Endodermal cell (in vitro differentiated cells): ENCODE measurements at places on chromosomes 1 and 21. TPM values are rescaled to one million over a fixed set of nuclear protein-coding genes. Genes with fewer than 3 reads are reported as not detected.
A peak's percentile ranks its signal among the peaks of the same experiment; 100 is the strongest.

GRCh38 chr1:64484651-64485050 lies 14.7 kb downstream of the CACHD1 start:
- H3K27ac ChIP-seq = no peak overlapping the region
- DNase-seq = no peak
- H3K4me3 ChIP-seq = no peak overlapping the region
- peaks cover 10% of the 10 kb centered on the region for H3K4me1 ChIP-seq

OR6N1 gene
- total RNA-seq = not detected in 3 replicates

PHLDA3 gene
- 9.6 to 16.1 TPM (median 10.0 TPM) in 3 replicates for total RNA-seq

CD53 gene
- total RNA-seq = not detected in 3 replicates

CASQ2 gene
- total RNA-seq = 0.14 TPM in 1 of 2 replicates, not detected in the other

S100A4 gene
- total RNA-seq = 3.6 to 6.2 TPM (median 6.0 TPM) in 3 replicates

- H3K36me3 ChIP-seq = no peaks in the 10 kb centered on the region
- no peak overlapping the region for H3K4me3 ChIP-seq
- H3K27me3 ChIP-seq = no peaks in the 10 kb centered on the region
These were observed 96.6 kb upstream of the ETV3 start for GRCh38 chr1:157234705-157235273.

GRCh38 chr21:26795866-26796329 lies 49.3 kb downstream of the ADAMTS1 start:
- no peaks in the 10 kb centered on the region for H3K36me3 ChIP-seq
- DNase-seq = no peak
- no peak overlapping the region for H3K4me3 ChIP-seq
- peak overlapping the region; percentile 30 for H3K27ac ChIP-seq

GRCh38 chr1:115840605-115841460 lies at the start of gene NHLH2:
Gene NHLH2 (minus strand): TSS chr1:115841126. CDS start chr1:115838372, 2,754 bp downstream.
- DNase-seq = no peak
- H3K27me3 ChIP-seq = peaks cover 41% of the 10 kb centered on the region
- H3K27ac ChIP-seq = no peak within 1 kb of the TSS
- peak within 1 kb of the TSS; percentile 84 for H3K4me3 ChIP-seq
- no peaks in the 10 kb centered on the region for H3K4me1 ChIP-seq
- no peaks in the 10 kb centered on the region for H3K36me3 ChIP-seq

DNA sequence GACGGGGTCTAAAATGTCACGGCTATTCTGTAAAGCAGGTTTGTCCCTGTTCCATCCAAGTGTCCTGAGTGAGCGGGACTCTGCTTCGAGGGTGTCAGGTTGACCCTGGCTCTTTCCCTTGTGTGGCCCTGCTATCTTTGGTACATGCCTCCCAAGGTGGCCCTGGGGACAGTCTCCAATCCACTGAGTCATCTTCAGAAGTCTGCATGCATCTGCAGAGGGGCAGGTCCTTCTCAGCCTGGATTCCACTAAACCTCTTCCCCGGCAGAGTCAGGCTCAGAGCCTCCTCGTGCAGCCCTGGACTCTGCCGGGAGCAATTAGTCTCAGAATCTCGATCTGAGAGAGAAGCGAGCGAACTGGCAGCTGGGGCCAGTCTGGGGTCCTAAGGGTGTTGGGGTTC lies 50.1 kb upstream of the KCNJ15 start:
- DNase-seq = no peak
- H3K4me3 ChIP-seq = no peak overlapping the region
- H3K27ac ChIP-seq = no peak overlapping the region
- no peaks in the 10 kb centered on the region for H3K4me1 ChIP-seq
- no peaks in the 10 kb centered on the region for H3K27me3 ChIP-seq

DNA sequence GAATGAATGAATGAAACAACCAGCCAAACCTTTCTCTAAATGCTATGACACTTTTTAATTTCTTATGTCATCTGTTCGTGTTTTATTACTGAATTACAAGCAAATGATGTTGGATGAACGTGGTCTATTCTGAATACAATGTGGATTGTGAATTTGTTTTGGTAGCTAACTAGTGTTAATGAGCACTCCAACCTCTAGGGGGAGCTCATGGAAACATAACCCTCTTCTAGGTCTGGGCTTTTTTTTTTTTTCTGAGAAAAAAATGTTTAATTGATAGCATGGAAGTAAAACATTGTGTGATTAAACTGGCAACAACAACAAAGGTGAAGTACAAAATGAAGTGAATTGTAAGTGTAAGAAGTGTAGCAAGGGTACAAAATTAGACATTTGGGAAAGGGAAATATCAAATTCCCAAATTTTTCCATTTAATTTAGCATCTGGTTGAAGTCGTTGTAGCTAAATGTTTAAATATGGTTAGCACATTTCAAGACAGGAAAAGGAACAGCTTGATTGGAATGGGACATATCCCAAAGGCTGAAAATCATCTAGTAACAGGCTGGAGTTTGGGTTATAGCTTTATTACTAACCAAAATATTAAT lies 42.6 kb upstream of the PTGS2 start:
- no peak for DNase-seq
- no peaks in the 10 kb centered on the region for H3K27me3 ChIP-seq
- H3K27ac ChIP-seq = no peak overlapping the region
- no peaks in the 10 kb centered on the region for H3K36me3 ChIP-seq
- H3K4me3 ChIP-seq = no peak overlapping the region

GRCh38 chr1:79617777-79618176 lies 611.2 kb upstream of the ADGRL4 start:
- no peaks in the 10 kb centered on the region for H3K4me1 ChIP-seq
- H3K36me3 ChIP-seq = no peaks in the 10 kb centered on the region
- DNase-seq = no peak
- H3K27ac ChIP-seq = no peak overlapping the region
- no peaks in the 10 kb centered on the region for H3K27me3 ChIP-seq

GRCh38 chr1:150955280-150955679 lies 19.4 kb downstream of the CERS2 start:
- H3K4me1 ChIP-seq = no peaks in the 10 kb centered on the region
- no peak for DNase-seq
- no peaks in the 10 kb centered on the region for H3K27me3 ChIP-seq
- peaks cover 75% of the 10 kb centered on the region for H3K36me3 ChIP-seq
- no peak overlapping the region for H3K4me3 ChIP-seq
